ENCODE measurements at places on chromosomes 7 and 10.
A peak's percentile ranks its signal among the peaks of the same experiment; 100 is the strongest.

- no peak for DNase-seq
These were observed 37.8 kb downstream of the TBC1D12 start for GRCh38 chr10:94440096-94440495.

DNA sequence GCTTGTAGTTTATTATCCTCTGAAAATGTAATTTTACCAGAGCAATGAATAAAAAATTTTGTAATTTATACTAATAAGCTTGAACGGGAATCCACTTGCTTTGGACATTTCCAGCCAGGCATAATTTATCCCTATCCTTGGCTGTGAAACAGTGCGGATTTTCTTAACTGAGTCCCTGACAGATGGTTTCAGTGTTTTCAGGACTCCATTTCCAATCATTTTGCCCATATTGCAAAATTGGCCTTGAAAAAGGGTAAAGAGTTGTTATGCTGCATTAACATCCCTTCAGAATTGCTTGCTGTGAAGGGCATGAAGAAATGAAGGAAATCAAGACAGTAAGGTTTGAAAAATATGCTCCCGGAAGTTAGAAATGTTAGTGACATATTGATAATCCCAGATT, 57.7 kb downstream of the NXPH1 start:
- no peak for DNase-seq

DNA sequence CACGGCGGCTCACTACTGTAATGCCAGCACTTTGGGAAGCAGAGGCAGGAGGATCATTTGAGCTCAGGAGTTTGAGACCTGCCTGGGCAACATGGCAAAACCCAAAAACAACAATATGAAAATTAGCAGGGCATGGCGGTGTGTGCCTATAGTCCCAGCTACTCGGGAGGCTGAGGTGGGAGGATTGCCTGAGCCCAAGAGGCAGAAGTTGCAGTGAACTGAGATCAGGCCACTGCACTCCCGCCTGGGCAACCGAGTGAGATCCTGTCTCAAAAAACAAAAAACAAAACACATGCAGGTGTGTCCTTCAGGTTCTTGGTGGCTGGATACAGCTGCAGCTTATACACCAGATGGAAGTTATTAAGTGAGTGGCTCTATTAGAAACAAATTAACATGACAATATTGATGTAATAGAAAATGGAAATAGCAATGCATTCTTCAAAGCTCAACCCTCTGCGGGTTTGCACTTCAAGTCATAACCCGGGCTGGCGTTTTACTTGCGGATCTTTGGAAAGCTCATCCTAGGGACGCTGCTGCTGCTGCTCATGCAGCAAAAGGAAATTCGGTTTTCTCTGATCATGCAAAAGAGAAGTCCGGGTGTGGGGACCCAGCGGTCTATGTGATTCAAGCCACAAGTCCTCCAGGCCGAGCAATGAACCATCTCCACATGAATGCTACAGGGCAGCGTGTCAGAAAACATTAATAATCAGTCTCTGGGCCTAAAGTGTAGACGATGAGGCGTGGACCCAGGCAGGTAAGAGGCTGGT, 281.9 kb downstream of the PRPF18 start:
- no peak for DNase-seq

DNA sequence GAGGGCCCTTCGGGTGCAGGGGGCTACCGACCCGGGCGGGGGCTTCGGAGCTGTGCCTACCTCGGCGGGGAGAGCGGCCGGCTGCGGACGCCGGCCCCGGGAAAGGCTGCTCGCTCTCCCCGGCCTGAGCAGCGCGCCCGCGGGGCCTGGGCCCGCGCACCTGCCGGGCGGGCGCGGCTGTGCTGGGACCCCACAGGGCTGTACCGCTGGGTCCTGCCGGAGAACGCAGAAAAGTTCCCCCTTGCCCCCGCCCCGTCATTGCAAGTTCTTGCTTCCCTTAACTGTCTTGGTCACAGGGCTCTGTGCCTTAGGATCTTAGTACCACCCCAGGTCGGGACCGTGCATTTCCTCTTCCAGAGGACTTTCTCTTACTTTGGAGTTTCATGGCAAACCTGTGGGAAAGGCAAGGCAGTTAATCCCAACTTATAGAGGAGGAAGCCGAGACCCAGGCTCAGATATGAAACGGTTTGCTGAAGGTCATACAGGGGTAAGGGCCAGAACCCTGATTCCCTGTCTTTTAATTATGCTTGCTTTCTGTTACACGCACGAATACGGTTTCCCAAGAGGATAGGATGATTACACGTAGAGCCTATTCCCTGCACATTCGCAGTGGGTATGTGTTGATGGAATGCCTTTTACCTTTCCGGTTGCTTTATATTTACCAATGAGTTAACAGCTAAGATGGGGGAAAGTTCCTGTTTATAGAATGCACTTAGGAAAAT, 652 bp downstream of the PCGF5 start:
- DNase-seq = no peak

- peak; percentile 44 for DNase-seq
These were observed 1.7 kb downstream of the DPY19L1 start for GRCh38 chr7:35035511-35035961.

- DNase-seq = no peak
These were observed 109.6 kb downstream of the ELAPOR2 start for GRCh38 chr7:86949779-86950260.

- DNase-seq = peak; percentile 26
These were observed 160.4 kb downstream of the KIF20B start for GRCh38 chr10:89861584-89862301.

DNA sequence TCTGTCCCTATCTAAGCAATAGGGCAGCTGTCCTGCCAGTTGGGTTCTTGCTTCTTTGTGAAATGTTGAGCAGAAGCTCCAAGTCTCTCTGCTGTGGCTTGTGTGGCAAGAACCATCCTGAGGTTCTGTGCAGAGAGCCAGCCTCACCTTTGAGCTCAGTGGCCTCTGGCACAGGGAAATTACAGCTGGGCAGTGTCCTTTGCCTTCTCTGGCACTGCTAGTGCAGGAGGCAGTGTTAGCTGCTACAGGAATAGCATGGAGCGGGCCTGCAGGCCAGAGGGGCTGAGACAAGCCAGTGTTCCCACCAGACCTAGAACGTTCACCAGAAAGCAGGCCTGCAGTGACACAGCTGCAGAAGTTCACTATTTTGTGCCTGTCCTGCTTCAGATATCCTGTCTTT, 1.8 kb downstream of the PRXL2A start:
- DNase-seq = no peak

- DNase-seq = no peak
These were observed 121.3 kb downstream of the SEMA3A start for GRCh38 chr7:84073186-84073875.

DNA sequence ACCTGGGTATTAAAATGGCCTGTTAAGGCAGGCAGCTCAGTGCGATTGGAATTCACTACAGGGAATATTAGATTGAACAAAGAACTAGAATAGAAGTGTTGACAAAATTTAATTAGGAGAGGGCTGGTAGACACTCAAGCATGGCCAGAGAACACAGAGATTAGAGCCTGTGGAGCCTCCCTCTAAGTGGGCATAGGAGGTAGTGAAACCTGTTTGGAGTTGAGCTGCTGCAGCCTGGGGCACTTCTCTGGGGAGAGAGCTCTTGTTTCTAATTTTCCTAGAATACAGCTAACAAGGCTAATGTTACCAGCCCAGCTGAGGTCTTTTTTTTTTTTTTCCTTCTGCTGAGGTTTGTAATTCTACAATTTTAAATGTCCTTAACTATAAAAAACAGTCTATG, 46.4 kb downstream of the TMEM168 start:
- no peak for DNase-seq

DNA sequence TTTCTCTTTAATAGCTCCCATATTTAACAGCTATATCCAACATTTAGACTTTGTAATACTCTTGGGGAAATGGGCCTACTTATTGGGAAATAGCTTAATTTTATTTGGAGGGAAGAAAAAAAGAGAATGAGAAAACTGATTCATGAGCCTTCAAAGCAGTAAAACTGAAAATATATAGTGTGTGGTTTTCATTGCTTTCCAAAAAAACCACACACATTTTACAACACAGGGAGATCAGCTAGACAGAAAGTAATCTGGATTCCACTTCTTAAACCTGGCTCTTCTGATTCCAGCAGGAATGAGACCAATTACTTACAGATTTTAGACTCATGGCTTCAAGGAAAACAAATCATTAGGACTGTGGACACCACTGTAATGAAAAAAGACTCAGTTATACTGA, 48.7 kb downstream of the CH25H start:
- DNase-seq = no peak

- DNase-seq = peak; percentile 46
These were observed 228.4 kb upstream of the DGKB start for GRCh38 chr7:15130666-15131541.

DNA sequence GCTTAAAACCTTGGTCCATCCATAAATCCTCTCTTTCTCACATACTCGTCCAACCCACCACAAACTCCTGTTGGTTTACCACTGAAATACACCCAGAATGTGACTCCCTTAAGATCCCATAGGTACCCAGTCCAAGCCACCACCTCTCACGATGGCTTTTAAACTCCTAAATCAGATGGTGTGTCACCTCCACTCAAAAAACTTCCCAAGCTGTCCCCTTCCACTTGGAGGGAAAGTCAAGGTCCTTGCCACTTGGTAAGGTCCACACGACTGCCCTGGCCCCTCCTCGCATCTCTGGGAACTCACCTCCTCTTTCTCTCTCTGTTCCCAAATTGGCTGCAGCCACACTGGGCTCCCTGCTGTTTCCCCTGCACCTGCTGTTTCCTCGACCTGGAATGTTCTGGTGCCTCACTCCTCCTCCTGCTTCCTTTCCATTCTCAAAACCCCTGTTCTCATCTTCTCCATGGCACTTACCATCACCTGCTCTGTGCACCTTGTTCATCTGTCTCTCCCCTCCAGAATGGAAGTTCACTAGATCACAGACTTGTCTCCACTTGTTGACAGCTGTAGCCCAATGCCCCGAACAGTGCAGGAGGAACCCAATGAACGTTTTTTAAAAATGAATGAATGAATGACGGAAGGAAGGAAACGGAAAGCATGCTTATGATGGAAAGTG, 23.0 kb downstream of the ZFAND2A start:
- no peak for DNase-seq

- DNase-seq = no peak
These were observed 253.2 kb downstream of the BMPER start for GRCh38 chr7:34158368-34159153.

DNA sequence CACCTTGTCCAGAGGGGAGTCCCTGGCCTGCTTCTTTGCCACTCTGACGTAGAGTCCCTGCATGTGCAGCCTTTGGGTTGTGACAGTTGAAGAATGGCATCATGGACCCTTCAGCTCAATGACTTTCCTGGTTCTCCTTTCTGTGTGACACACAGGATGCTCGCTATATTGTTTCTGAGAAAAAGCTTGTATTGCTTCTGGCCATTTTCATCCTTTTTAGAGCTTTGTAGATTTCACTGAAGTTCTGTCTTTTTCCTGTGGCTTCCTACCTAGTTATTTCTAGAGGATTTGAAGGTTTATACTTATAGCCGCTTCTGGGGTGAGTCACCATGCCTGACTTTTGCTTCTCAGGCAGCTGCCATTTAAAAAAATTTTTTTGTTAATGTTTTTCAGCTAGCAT, 27.0 kb downstream of the SND1 start:
- DNase-seq = no peak

DNA sequence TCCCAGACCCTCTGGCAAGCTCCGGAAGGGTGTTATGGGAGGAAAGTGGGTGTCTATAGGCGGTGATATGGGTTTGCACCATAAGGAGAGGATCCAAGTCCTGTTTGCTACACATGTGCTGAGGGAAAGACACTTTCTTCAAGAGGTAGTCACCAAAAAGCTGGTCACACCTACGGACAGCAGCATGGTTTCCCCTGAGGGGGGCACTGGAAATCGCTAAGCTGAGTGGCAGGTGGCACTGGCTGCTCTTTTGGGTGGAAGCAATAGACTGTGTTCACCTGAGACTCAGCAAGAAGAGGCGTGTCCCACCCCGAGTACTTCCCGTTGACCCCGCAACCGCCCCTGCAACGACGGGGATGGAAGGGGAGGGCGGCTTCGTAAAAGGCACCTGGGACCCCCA, 1.8 kb upstream of the FOXI2 start:
- DNase-seq = no peak

DNA sequence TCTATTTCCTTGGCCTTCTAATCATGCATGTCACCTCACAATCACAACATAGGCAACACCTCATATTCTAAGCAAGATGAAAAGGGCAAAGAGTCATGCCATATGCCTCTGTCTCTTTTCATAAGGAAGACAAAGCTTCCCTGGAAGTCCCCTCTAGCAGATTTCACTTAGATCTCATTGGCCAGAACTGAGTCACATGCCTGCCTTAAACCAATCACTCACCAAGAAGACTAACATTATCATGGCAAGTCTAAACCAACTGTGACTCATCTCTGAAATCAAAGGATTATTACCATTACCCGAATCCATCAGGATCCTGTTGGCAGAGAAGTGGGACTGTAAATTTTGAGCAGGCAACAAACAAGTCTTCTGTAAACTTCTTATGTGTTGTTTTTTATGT, 27.8 kb downstream of the CAV1 start:
- DNase-seq = peak; percentile 68

DNA sequence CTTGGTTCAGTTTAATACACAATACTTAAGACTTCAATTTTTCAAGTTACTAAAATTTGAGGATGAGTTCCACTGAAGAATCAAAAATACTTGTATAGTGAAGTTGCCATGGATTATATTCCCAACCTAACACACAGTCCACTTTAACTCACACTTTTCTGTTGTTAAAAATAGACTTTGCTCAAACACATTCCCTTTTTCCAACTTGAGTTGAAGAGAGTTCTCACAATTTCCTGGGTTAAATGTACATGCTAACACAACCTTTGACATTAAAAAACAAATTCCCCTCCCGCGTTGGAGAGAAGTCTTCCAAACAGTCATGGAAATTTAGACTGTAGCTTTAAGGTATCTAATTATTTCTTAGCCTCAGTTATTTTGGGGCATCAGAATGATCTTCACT, 27.1 kb downstream of the SKIDA1 start:
- no peak for DNase-seq

- DNase-seq = peak; percentile 42
These were observed 77.3 kb upstream of the GRID1 start for GRCh38 chr10:86443936-86444335.

DNA sequence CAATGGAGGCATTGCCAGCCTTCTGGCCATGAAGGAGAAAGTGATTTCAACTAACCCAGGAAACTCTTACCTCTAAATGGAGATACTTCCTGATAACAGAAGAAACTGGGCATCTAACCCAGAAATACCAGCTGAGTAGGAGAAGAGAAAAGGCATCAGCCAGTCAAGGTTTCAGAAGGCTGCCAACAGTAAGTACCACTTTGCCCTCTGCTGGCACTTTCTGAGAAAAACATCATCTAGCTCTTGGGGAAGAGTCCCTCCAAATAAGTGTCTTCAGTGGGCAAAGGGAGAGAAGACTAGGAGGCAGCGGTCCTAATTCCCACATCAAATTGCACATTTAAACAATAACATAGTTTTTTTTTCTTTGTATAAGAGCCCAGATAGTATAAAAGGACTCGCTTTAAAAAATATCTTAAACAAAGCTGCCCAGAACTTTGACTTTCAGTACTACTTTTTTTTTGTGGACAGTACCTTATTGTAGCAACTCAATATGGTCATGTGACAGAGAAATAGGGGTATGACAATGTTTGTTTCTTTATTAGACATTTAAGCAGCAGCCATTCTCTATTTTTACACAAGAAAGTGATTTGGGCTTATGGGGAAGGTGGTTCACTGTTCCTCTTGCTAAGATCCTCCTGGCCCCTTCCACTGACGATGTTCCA, 157.3 kb downstream of the CTTNBP2 start:
- peak; percentile 69 for DNase-seq

GRCh38 chr7:74320645-74321221, 31.5 kb downstream of the CLIP2 start:
- no peak for DNase-seq

GRCh38 chr10:112963835-112964234, 13.8 kb downstream of the TCF7L2 start:
- peak; percentile 62 for DNase-seq

- DNase-seq = no peak
These were observed 26.9 kb downstream of the CCDC6 start for GRCh38 chr10:59879363-59879913.

- DNase-seq = no peak
These were observed 119.7 kb downstream of the WDR11 start for GRCh38 chr10:120970595-120971529.

All from RCC 7860 (cell line).